AG09319 (cell line): ENCODE measurements at places on chromosomes 3 and 15.

GRCh38 chr15:99409560-99409959, 156.2 kb upstream of the MEF2A start:
- no peak for DNase-seq

- DNase-seq = no peak
Measured at GRCh38 chr3:48990636-48991469, 812 bp downstream of the P4HTM start.

- DNase-seq = no peak
Measured at GRCh38 chr15:45469441-45469840, 53.1 kb downstream of the SLC30A4 start.

- DNase-seq = no peak
Measured at GRCh38 chr3:166420071-166420470, 582.8 kb upstream of the BCHE start.

GRCh38 chr3:173905381-173905780, 507.8 kb downstream of the NLGN1 start:
- no peak for DNase-seq

GRCh38 chr3:2390926-2391532, 292.4 kb downstream of the CNTN4 start:
- DNase-seq = no peak

- no peak for DNase-seq
Measured at GRCh38 chr3:14875411-14876175, 56.8 kb downstream of the FGD5 start.

DNA sequence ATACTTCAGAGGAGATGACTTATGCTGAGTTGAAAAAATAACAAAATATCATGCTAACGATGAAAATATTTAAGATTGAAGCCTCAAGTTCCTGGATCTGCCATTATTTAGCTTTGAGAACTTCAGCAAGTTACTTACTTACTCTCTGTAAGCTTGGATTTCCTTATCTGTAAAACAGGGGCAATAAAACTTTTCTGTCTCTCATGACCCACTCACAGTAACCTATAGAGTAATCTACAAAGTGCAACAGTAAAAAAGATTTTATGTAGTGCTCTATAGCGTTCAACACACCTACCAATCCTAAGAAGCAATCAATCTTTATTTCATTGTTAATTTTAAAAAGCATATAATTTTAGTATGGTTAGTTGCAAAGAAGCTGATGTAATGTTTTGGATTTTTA, 478.6 kb downstream of the ZIC1 start:
- DNase-seq = no peak

DNA sequence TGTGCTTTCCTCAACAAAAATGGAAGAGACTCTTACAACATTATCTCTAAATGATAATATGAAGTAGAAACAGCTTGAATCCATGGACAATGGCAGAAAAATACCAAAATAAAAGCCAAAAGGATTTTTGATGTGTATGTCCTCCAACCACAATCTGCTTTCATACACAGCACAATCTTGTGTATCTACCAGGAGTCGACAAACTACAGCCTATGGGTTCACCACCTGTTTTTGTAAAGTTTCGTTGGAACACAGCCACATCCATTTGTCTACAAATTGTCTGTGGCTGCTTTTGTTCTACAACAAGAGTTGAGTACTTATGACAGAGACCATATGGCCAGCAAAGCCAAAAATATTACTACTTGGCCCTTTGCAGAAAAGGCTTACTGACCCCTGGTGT, 88.7 kb upstream of the UBE2E2 start:
- DNase-seq = no peak

GRCh38 chr3:170346481-170347392, 10.8 kb upstream of the SKIL start:
- DNase-seq = peak; percentile 30

- no peak for DNase-seq
Measured at GRCh38 chr15:99252326-99252725, 1.0 kb downstream of the LRRC28 start.
